Spleen (tissue), 13 donors: ENCODE measurements at places on chromosomes 4 and X.

- DNase-seq = peak; percentile 25
Measured at GRCh38 chrX:264634-265455, 16.3 kb upstream of the PLCXD1 start.

- DNase-seq = peak; percentile 67
Measured at GRCh38 chr4:8307714-8308113, 38.2 kb downstream of the HTRA3 start.

DNA sequence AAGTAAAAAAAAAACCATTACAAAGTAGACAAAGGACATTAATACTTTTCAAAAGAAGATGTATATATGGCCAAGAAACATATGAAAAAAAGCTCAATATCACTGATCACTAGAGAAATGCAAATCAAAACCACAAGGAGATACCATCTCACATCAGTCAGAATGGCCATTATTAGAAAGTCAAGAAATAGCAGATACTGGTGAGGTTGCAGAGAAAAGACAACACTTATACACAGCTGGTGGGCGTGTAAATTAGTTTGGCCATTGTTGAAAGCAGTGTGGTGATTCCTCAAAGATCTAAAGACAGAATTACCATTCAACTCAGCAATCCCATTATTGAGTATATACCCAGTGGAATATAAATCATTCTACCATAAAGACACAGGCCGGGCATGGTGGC, 39.3 kb downstream of the TASL start:
- no peak for DNase-seq

- DNase-seq = no peak
Measured at GRCh38 chrX:122091571-122091970, 1044.2 kb downstream of the GLUD2 start.

DNA sequence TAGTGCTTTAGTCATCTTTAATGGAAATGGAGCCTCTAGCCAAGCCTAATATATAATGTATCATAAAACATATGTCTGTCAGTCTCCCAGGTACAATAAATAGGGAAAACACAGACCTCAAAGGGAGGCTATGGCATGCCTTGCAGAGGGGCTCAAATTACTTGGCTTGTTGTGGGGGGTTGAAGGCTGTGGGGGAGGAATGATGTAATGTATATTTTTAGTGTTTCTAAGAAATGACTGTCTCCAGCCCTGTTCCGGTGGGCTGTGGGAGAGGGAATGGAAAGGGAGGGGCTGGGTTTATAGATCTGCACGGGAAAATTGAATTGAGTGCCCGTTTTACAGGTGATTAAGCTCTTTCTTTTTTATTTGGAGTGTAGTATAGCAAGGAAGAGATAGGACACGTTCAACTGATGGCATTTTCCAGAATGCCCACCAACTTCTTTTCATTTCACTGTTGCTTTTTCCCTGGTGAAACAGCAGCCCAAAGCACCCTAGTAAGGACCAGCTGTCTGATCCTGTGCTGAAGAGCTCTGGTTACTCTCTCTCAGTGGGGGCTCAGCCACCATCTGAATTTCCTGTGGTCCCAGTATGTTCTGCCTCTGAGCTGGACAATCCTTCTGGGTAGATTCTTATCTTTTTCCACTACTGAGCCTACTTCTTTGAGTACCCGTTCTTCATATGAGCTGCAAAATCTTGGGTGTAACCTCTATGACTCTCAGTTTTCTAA, 220.7 kb upstream of the CASK start:
- no peak for DNase-seq

- DNase-seq = no peak
Measured at GRCh38 chrX:25048178-25048577, 32.4 kb upstream of the ARX start.

DNA sequence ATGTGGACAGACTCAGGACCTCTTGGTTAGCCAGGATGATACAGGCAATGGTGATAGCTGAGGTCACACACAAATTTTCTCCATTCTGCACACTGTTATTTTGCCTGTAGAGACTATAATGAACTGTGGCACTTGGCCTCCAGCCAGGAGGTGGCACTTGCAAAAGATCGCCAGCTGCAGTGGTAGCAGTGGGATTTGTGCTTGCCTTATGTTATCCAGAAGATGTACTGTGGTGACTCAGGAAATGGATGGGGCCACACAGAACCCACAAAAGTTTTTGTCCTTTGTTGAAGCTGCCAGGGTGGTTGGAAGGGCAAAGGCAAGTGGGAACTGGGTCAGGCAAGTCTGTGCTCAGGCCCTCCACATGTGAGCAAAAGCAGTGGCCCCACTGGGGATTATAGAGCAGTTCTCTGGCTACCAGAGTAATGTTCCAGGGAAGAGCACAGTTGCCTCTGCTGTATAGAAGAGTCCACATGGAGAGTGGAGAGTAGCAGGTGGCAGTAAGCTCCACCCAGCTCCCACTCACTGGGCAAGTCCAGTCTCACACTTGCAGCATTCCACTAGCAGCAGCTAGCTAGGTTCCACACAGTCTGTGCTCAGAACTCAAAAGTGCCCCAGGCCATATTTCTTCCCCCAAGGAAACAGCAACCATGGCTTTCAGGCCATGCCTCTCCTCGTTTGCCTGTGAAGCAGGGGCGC, 5.9 kb upstream of the C4orf17 start:
- DNase-seq = no peak

GRCh38 chrX:150813922-150814321, 84.5 kb downstream of the CD99L2 start:
- no peak for DNase-seq
